ENCODE measurements at places on chromosomes 4 and X.

- ATAC-seq, result peak; percentile 27
These were observed 38.6 kb upstream of the EDA2R start for GRCh38 chrX:66677430-66677829.

DNA sequence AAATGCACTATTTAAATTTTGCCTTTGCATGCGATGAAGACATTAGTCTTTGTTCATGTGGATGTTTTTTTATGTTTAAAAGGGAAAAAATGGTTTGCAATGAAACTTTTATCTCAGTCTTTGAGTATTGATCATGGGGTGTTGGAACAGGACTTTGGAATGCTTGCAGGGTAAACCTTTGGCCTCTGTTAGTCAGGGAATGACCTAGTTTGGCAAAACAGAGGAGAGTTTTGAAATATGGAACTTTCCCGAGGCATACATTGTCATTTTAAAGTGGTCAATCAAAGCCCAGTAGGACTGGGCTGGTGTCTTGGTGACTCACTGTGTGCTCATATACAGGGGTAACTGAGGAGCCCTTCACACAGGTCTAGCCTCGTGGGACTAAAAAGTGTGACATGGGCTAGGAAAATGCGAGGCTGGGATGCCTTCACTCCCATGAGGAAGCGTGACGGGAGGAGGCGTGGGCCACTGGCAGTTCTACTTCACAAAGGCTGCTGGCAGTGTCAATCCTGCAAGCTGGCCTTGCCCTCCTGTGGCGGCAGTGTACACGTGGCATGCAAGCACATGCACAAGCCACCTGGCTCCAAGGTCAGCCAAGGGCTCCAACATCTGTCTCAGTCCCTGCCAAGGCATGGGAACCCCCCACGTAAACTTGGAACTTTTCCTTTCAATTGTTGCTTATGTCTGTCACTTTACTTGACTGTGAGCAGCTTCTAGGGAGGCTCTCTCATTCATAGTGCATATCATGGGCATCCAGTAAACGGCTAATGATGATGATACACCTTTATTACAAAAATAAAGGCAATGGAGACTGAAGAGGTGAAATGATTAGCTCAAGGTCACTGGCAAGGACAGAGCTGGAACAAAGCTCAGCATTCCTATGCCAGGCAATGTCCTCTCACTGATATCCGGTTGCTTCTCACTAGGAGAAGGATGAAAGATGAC, 5.2 kb upstream of the F11 start:
- no peak for ATAC-seq

- peak; percentile 44 for ATAC-seq
These were observed 105.7 kb upstream of the PDLIM3 start for GRCh38 chr4:185640811-185641675.

DNA sequence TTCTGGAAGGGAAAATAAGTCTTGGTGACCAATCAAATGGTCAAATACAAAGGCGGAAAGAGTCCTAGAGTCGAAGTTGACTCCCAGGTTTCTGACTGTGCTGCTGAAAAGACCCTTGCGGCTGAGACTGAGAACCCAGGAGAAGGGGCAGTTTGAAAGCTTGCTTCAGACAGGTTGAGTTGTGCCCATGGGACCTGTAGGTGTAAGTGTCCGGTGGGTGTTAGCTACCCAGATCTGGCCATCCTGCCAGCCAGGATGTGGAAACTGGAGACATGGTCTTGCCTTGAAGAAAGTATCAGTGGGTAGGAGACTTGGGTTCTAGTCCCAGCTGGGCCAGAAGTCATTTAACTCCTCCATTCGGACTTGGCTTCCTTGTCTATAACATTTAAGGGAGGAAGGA, 275.2 kb downstream of the EVC2 start:
- no peak for ATAC-seq

GRCh38 chr4:77710059-77710458, 104.4 kb downstream of the CXCL13 start:
- no peak for ATAC-seq

DNA sequence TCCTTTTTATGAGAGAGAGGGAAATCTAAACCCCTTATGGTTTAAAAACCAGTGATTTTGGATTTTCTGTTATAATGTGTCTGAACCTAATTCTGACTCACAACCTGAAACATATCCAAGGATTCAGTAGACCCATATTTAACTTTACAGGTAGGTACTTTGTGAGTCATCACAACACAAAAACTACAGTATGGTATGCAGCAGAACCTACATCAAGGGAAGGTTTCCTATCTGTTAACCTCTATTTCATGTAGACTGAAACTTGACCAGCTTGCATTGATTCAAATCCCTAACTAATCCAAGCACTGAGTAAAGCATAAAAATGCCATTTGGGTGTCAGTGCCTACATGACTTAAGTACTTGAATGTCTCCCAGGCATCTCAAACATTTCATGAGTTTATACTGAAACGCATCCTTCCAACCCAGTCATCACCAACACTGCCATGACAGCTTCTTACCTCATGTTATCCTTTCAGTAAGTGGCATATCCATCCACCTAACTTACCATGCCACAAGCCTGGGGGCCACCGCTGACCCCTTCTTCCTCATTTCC, 4.3 kb upstream of the ARHGAP10 start:
- ATAC-seq, result no peak

DNA sequence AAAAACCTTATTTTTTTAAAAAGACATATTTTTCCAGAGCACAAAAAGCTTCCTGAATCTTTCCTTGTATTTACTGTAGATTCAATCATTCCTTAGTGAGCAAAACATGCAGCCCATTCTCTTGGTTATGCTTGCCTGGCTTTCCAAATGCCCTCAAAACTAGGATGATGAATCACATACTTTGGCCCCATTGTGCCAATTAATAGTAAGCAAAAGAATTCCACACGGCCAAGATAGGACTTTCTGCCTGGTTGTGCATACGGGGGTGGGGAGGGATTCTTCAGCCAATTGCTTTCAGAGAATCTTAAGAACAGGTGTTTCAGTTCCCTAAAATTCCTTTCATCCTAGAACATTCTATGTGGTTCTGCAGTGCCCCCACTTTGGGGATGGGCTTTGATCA, 7.0 kb downstream of the RAI2 start:
- no peak for ATAC-seq

GRCh38 chrX:49992853-49993252, 70.5 kb downstream of the CLCN5 start:
- ATAC-seq, result no peak

GRCh38 chr4:2484993-2485392, 16.1 kb downstream of the RNF4 start:
- no peak for ATAC-seq

- ATAC-seq, result no peak
These were observed 46.8 kb downstream of the WDR44 start for GRCh38 chrX:118392716-118393115.

DNA sequence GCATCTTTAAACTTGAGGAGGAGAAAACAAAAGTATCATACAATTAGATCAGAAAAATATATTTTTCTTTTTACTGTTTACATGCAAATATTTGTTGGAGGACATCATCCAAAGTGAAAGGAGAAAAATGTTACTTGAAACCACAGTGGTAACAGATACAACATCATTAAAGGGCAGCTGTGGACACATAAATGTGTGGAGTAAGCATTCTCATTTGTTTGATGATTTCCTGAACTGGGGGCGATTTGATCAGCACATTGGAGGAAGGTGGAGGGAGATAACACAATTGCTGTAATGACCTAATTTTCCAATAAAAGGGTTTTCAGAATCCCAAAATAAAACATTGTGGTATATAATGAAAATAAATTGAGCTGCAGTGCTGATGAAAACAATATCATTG, 314.5 kb upstream of the HS3ST1 start:
- no peak for ATAC-seq

- peak; percentile 11 for ATAC-seq
These were observed 60.4 kb upstream of the IRF2 start for GRCh38 chr4:184534511-184535391.

- no peak for ATAC-seq
These were observed 85.5 kb upstream of the ATOH1 start for GRCh38 chr4:93743022-93743421.

DNA sequence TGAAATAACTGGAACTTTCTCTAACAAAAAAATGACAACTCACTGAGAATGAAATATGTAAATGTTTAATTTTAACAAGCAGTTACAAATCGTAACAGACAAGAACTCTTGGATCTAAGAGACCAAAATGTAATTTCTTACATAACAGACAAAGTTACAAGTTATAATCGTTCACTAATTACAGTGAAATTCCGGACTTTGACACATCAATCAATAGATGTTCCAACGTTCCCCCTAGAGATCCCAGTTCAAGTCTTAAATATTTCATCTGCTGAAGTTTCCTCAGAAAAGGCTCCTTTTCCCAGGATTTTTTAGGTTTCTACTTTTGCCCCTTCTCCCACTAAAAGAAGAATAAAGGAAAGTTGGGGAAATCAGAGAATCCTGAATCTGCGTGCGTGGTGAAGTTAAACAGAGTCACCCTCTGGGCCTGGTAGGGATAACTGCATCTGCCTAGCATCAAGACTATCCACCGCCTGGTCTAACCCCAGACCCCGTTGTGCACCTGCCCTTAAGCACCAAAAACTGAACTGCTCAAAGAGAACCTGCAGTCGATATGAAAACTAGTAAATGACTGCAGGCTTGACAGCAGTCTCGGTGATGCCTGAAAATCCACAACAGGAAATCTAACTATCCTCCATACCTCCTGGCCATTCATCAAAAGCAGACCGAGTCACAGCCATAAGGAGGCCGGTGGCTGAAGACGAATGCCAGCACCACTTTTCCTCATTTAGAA, 2.3 kb downstream of the IRF2 start:
- ATAC-seq, result peak; percentile 1

GRCh38 chrX:149365552-149365951, 139.6 kb downstream of the IDS start:
- ATAC-seq, result no peak

GRCh38 chr4:153989505-153989904, 200.6 kb upstream of the SFRP2 start:
- ATAC-seq, result no peak

DNA sequence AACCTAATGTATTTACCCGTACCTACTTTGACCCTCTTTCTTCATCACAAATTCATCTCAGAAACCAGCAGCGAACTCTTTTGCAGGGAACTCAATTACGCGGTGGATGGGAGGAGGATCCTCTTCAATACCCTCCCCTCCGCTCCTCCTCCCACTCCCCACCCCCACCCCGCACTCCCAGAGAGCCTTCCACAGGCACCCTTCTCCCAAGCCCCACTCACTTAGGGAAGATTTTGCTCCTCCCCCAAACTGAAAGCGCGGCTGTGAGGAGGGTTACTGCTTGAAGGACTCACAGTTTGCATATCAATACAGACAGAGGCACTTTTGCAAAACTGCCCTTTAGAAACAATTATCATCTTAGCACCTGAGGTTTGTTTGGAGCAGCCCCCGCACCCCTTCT, 960 bp upstream of the IL1RAPL1 start:
- ATAC-seq, result no peak

DNA sequence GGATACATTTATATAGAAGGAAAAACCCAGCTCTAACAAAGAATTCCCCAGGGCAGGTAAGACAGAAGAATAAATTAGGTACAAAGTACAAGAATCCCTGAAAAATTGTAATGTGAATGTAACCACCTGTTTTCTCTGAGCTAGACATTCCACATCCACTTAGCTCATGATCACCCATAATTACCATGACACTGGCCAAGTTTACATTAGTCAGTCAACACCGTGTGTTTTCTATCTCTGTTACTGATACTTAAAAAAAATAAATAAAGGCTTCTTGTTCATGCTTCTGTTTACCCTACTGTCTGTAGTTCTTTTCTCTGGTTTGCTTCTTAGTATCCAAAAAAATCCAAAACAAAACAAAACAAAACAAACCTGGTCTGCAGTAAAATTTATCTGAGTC, 66.0 kb downstream of the CBLL2 start:
- ATAC-seq, result no peak

GRCh38 chrX:112668476-112669409, 11.0 kb downstream of the LHFPL1 start:
- no peak for ATAC-seq

DNA sequence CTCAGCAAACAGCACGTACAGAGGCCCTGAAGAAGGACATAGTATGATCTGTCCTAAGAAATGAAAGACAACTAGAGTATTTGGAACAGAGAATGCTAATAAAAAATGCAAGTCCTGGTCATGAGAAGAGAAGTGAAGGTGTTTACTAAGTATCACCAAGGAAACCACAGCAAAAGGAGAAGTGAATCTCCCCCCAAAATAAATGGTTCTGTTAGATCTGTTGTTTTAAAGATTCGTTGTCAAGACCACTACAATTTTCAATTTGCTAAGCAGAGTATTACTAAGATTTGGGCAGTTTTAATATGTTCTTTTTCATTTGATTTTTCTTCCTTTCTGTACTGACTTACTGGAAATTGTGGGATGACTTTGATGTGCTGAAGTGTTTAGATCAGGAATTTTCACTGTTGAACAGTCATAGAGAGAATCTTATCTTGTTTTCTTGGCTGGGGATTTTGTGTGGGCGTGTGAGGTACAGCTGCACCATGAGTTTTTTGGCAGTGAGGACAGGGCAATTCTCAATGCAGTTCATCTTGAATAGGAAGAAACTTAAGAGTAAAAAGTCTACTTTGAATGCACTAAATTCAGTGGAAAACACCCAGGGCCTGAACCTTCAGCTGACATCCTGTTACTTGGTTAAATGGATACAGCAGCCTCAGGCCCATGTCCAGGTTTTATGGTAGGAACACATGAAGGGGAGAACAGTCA, 132.2 kb downstream of the STIM2 start:
- ATAC-seq, result peak; percentile 36

GRCh38 chrX:110755061-110755460, 40.6 kb downstream of the CHRDL1 start:
- ATAC-seq, result no peak

DNA sequence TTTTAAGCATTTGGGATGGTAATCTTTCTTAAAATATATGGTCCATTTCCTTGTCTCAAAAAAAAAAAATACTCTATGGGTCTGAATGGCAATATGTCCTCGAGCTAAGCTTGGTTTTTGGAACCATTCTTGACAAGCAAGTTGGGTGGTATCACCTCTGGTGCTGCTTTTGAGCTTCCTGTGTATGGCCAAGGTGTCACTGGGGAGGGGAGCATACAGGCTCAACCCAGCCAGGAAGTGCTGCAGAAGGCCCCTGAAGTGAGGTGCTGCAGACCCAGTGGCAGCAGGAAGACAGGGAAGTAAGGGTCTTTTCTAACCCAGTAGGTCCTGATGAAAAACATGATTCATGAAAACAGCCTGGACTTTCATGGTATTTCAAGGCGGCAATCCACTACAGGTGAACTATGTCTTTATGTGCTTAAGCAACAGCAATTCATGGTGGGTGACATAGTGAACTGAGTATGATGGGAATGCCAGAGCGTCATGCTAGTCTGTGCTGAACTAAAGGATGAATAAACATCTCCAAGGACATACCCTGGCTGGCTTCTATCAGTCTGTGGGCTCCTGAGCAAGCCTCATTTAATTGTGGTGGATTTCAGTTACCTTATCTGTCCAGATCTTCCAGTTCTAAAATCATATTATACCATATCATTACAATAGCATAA, 15.1 kb downstream of the TRAPPC2 start:
- no peak for ATAC-seq
